IMR-90 (cell line): ENCODE measurements at places on chromosomes 6 and 20.
A peak's percentile ranks its signal among the peaks of the same experiment; 100 is the strongest.

GRCh38 chr20:8298426-8299043 is 166.5 kb downstream of the PLCB1 start:
- H3K4me1 ChIP-seq = peaks cover 2% of the 10 kb centered on the region; the same call in 1 of the 2 replicates
- DNase-seq = peak; percentile 19
- H3K27me3 ChIP-seq = no peaks in the 10 kb centered on the region
- no peak overlapping the region for H3K27ac ChIP-seq

GRCh38 chr20:58131551-58132142 is 96.8 kb downstream of the ANKRD60 start:
- no peaks in the 10 kb centered on the region for H3K4me1 ChIP-seq
- H3K36me3 ChIP-seq = no peaks in the 10 kb centered on the region
- no peak overlapping the region for H3K4me3 ChIP-seq
- peaks cover 21% of the 10 kb centered on the region for H3K27me3 ChIP-seq
- peak; percentile 1 for DNase-seq
- H3K27ac ChIP-seq = no peak overlapping the region

- peak; percentile 87 for DNase-seq
- H3K36me3 ChIP-seq = no peaks in the 10 kb centered on the region
- H3K27me3 ChIP-seq = peaks cover 1% of the 10 kb centered on the region; the same call in 1 of the 2 replicates
- no peak overlapping the region for H3K4me3 ChIP-seq
- no peaks in the 10 kb centered on the region for H3K4me1 ChIP-seq
Measured at GRCh38 chr6:35737413-35738211, 780 bp downstream of the ARMC12 start.

- H3K27me3 ChIP-seq = no peaks in the 10 kb centered on the region
- no peak overlapping the region for H3K27ac ChIP-seq
- H3K4me1 ChIP-seq = no peaks in the 10 kb centered on the region
- H3K4me3 ChIP-seq = no peak overlapping the region
- DNase-seq = no peak
- no peaks in the 10 kb centered on the region for H3K36me3 ChIP-seq
Measured at GRCh38 chr6:155693573-155694418, 238.2 kb upstream of the NOX3 start.

DNA sequence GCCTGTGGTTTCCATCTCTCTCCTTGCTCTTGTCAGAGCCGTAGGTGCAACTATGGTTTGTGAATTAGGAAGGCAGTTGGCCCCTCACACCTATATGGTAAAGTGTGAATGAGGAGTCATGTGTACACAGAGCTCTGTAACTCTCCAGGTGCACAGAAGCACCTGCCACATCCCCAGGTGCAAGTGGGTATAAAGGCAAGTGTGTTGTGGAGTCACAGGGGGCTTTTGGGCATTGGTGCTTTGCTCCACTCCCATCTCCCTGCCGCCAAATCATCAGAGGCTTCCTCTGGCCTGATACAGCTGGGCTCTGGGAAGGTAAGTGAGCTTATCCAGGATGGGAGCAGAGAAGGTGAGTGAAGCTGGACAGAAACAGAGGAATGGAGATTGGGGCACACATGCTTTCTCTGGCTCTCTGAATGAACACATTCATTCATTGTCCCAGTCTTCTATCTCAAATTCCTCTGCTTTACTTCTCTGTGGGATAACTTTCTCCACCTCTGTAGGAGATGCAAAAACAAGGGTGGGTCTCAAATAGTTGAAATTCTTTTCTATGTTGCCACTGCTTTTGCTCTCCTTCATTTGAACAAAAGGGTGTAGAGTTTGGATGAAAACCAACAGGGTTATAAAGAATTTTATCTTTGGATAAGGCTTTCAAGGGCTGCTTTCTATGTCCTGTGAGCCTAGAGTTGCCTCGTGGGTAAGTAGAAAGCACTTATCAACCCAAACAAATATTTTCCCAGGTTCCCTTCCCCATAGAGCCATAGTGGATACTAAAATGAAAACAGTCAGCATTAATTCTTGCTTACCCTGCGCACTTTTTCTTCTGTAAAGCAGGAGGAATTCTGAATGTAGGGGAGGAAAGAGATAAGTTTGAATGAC is 45.0 kb upstream of the RIPOR2 start:
- no peak overlapping the region; the same call in 1 of the 2 replicates for H3K27ac ChIP-seq
- no peaks in the 10 kb centered on the region for H3K36me3 ChIP-seq
- no peak for DNase-seq
- H3K4me1 ChIP-seq = peaks cover 15% of the 10 kb centered on the region
- H3K4me3 ChIP-seq = no peak overlapping the region

DNA sequence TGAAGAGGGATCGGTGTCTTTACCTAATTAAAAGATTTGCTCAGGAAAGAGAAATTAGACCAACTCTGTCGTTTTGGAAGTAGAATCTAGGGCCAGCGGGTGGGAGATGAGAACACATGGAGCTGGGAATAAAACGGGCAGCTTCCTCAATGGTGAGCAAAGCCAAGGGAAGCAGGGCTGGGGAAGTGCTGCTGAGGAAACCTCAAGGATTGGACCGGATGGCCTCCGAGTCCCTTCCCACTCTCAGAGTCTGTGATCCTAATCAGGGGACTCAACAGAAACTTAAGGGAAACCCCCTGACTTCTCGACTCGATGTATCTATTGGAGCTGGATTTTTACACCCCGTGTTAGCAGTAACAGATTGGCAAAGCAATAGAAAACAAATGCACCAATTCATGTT is 10.8 kb downstream of the GCNT2 start:
- no peak overlapping the region for H3K4me3 ChIP-seq
- no peaks in the 10 kb centered on the region for H3K27me3 ChIP-seq
- H3K27ac ChIP-seq = no peak overlapping the region
- no peak for DNase-seq

GRCh38 chr6:181049-181654 is 111.1 kb upstream of the DUSP22 start:
- H3K36me3 ChIP-seq = no peaks in the 10 kb centered on the region
- H3K4me1 ChIP-seq = peaks cover under 1% of the 10 kb centered on the region; the same call in 1 of the 2 replicates
- no peak overlapping the region for H3K27ac ChIP-seq
- peaks cover 8% of the 10 kb centered on the region; the same call in 1 of the 2 replicates for H3K27me3 ChIP-seq
- no peak overlapping the region for H3K4me3 ChIP-seq
- no peak for DNase-seq

DNA sequence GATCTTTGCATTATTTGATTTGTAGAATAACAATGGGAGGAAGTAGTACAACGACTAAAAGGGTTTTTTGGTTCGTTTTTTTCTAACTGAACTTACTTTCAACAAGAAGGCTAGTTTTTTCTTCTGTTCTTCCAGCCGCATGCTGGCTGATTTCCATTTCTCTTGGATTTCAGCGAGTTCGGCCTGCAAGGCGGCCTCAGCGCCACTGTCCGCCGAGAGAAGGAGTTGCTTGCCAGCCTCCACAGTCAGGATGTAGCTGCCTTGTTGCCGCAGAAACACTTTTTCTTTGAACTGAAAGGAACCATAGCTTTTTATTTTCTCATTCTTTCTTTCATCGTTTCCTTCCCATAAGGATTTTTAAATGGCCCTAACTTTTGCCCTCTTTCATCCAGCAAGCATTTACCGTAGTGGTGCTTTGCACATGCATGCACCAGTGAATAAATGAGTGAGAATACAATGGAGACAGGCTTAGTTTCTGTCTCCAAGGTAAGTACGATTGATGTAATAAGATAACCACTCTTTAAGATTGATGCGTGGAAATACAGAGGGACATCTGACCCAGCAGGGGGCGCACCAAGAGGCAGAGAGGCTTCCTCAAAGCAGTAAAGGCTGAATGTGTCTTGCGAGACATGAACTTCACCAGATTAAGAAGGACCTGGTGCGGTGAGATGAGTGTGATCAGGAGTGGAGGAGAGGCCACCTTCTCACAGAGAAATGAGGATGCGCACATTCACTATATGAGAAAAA is 398.8 kb downstream of the ESR1 start:
- H3K36me3 ChIP-seq = peaks cover 39% of the 10 kb centered on the region
- H3K4me1 ChIP-seq = no peaks in the 10 kb centered on the region
- no peak overlapping the region for H3K27ac ChIP-seq
- DNase-seq = peak; percentile 8
- H3K27me3 ChIP-seq = no peaks in the 10 kb centered on the region

DNA sequence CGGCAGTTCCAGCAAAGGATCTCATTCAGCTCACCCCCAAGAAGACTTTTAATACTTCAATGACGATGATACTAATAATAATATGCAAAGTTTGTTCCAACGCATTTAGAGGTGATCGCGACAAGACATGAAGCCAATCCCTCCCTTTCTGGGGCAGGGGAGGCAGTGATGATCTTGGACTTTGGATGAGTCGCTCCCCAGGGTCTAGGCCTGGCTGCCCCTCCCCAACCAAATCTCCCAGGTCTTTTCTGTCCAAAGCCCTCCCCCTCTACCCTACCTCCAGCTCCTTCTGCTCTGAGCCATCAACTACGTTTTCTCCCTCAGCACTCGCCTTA is 33.9 kb downstream of the HLA-A start:
- peak overlapping the region; percentile 12 for H3K27ac ChIP-seq
- H3K27me3 ChIP-seq = peaks cover 15% of the 10 kb centered on the region
- H3K4me1 ChIP-seq = no peaks in the 10 kb centered on the region; the same call in 1 of the 2 replicates
- peak overlapping the region; percentile 60 for H3K4me3 ChIP-seq

- no peaks in the 10 kb centered on the region for H3K27me3 ChIP-seq
- no peaks in the 10 kb centered on the region for H3K4me1 ChIP-seq
- no peak overlapping the region for H3K4me3 ChIP-seq
- 0 out of 2 replicates have a peak, but pooled peaks cover 3% of the 10 kb centered on the region for H3K36me3 ChIP-seq
Measured at GRCh38 chr20:36926653-36927200, 24.8 kb downstream of the SAMHD1 start.

DNA sequence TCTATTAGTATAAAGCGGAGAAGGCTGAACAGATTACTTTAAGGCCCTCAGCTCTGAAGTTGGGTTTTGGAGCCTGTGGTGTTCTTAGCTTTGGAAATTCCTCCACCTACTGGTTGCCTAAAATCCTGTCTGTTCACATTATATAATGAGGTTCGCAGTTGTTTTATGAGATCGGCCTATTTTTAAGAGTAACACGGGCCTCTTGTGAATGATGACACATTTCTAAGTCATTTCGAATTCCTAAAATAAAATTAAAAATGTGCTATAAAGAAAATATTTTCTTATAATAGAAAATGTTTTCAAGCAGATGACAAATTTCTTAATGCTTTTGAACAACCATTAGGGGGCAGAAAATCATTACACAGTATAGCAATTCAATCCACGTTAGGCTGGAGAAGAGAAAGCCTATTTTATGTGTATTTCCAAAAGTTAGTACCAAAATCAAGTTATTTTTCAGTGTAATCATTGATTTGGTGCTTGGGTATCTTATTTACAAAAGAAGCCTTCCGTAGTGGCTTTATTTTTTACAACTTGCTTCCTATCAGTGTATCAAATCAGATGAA is 15.8 kb upstream of the FAM8A1 start:
- peak; percentile 86 for DNase-seq
- no peak overlapping the region for H3K27ac ChIP-seq
- H3K4me1 ChIP-seq = peaks cover 2% of the 10 kb centered on the region; the same call in 1 of the 2 replicates
- H3K36me3 ChIP-seq = no peaks in the 10 kb centered on the region
- H3K4me3 ChIP-seq = no peak overlapping the region
- no peaks in the 10 kb centered on the region for H3K27me3 ChIP-seq

DNA sequence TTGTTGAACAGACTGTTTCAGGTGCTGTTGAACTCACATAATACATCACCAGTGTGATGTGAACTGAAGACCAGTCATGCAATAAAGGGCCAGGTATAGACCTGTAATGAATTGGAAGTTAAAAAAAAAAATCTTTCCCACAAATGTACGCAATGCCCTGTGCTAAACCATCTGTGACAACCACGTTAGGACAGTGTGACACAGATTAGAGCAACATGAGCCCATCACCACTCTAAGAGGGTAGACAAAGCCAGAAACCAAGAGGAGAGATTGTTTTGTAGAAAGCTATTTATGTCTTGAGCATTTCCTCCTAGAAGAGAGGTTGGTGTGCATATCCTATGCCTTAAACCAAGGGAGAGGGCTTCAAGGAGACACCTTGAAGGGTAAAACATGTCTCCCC is 77.0 kb upstream of the BEND6 start:
- peaks cover 1% of the 10 kb centered on the region; the same call in 1 of the 2 replicates for H3K4me1 ChIP-seq
- no peak for DNase-seq
- H3K36me3 ChIP-seq = no peaks in the 10 kb centered on the region
- H3K27me3 ChIP-seq = no peaks in the 10 kb centered on the region
- H3K4me3 ChIP-seq = no peak overlapping the region
- H3K27ac ChIP-seq = no peak overlapping the region

GRCh38 chr6:46051962-46052361 is 36.3 kb upstream of the CLIC5 start:
- no peak overlapping the region for H3K27ac ChIP-seq
- no peaks in the 10 kb centered on the region for H3K4me1 ChIP-seq
- no peak for DNase-seq
- H3K27me3 ChIP-seq = no peaks in the 10 kb centered on the region
- no peaks in the 10 kb centered on the region for H3K36me3 ChIP-seq

- H3K36me3 ChIP-seq = no peaks in the 10 kb centered on the region
- H3K4me3 ChIP-seq = no peak overlapping the region
- no peak overlapping the region for H3K27ac ChIP-seq
Measured at GRCh38 chr6:83804886-83805285, 48.3 kb upstream of the RIPPLY2 start.

DNA sequence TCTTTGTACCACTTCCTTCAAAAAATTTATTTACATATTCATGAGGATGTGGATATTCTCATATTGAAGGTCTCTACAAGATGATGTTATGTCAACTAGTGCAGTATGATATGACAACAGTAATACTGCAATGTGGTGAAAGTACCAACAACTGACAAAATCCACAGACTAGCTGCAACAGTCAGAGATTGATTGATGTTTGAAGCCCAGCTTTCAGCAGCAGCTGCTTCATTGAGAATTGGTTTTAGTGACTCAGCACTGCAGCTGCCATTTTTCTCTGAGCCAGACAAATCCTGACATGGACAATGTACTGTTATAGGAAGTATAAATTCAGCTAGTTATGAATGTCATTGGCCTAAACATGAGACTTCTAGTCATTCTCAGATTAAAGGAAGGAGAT is 53.8 kb downstream of the PKIB start:
- no peaks in the 10 kb centered on the region for H3K36me3 ChIP-seq
- no peak overlapping the region for H3K4me3 ChIP-seq
- no peak overlapping the region for H3K27ac ChIP-seq
- no peak for DNase-seq
- 0 out of 2 replicates have a peak, but pooled peaks cover 2% of the 10 kb centered on the region for H3K4me1 ChIP-seq

- DNase-seq = no peak
- no peak overlapping the region for H3K27ac ChIP-seq
- no peaks in the 10 kb centered on the region for H3K36me3 ChIP-seq
- H3K4me1 ChIP-seq = no peaks in the 10 kb centered on the region
- no peaks in the 10 kb centered on the region for H3K27me3 ChIP-seq
Measured at GRCh38 chr6:39181333-39181732, 47.9 kb downstream of the KCNK5 start.

DNA sequence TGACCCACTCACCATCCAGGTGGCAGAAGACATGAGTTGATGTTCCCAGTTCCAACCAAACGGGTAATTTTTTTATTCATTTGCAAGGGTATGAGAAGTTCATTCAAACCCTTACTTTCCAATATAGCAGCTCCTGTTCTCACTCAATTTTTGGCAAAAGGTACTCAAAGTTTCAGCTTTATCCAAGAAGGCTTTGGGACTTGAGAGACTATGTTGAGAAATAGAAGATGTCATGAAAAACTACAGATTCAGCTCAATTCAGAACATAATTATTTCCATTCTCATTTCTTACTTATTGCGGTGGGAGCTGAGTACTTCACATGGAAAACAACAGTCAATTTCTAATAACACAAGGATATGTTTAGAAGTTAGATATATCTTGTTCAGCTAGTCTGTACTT is 162.3 kb downstream of the FNDC1 start:
- H3K4me3 ChIP-seq = no peak overlapping the region
- no peaks in the 10 kb centered on the region for H3K36me3 ChIP-seq
- no peak overlapping the region for H3K27ac ChIP-seq
- no peaks in the 10 kb centered on the region for H3K27me3 ChIP-seq
- no peak for DNase-seq

- H3K4me3 ChIP-seq = no peak overlapping the region
- no peak overlapping the region for H3K27ac ChIP-seq
- no peaks in the 10 kb centered on the region; the same call in 1 of the 2 replicates for H3K36me3 ChIP-seq
- DNase-seq = no peak
Measured at GRCh38 chr20:9078826-9079731, 10.2 kb downstream of the PLCB4 start.
